ENCODE measurements at places on chromosomes 7 and 10.
A peak's percentile ranks its signal among the peaks of the same experiment; 100 is the strongest.

DNA sequence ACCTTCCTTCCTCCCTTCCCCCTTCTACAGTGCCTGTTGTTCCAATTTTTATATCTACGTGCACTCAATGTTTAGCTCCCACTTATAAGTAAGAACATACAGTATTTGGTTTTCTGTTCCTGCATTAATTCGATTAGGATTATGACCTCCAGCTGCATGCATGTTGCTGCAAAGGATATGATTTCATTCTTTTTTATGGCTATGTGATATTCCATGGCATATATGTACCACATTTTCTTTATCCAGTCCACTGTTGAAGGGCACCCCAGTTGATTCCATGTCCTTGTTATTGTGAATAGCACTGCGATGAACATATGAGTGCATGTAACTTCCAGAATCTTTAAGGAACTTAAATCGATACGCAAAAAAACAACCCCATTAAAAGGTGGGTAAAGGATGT, 39.9 kb downstream of the BET1 start:
- no peak overlapping the region for H3K27ac ChIP-seq
- H3K36me3 ChIP-seq: no peaks in the 10 kb centered on the region
- no peak overlapping the region for H3K4me3 ChIP-seq
- no peak for DNase-seq
- H3K27me3 ChIP-seq: no peaks in the 10 kb centered on the region

DNA sequence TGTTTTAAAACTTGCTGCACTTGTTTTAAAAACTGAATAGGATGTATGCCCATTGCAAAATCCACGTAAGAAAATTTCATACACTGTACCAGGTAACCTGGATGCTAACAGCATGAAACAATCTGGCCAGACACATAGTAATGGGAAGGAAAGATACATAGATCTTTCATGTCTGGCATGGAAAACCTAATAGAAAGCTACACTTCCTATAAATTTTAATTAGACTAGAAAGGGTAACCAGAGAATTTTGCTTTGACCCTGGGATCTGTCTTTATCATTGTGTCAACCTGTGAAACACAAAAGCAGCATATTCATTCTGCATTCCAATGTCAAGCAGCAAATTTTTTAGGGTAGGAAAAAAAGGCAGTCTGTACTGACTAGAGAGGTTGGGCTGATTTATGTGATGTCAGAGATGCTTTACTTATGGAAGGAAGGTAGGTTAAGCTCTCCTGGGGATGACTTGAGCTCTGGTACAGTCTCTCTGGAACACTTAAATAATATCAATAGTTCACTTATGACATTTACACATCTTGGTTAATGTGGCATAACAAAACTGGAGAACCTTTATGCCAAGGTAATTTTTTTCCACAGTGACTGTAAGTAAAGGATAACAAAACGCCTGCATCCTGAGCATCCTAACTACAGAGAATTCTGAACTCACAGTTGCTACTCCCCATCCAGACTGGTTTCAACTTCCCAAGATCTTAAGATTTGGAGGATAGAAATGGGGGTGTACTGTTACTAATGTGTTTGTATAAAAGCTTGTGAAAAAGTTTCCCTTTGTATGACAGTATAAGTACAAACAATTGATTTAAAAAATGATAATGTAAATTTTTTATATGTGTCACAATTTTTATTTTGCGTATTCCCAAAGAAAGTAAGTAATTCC, 44.7 kb downstream of the DOCK4 start:
- H3K27me3 ChIP-seq: no peaks in the 10 kb centered on the region
- H3K27ac ChIP-seq: no peak overlapping the region

- no peak overlapping the region for H3K27ac ChIP-seq
- H3K36me3 ChIP-seq: no peaks in the 10 kb centered on the region
- no peaks in the 10 kb centered on the region for H3K27me3 ChIP-seq
- no peak overlapping the region for H3K4me3 ChIP-seq
- no peak for DNase-seq
Measured at GRCh38 chr7:149109969-149110368, 16.2 kb downstream of the ZNF425 start.

DNA sequence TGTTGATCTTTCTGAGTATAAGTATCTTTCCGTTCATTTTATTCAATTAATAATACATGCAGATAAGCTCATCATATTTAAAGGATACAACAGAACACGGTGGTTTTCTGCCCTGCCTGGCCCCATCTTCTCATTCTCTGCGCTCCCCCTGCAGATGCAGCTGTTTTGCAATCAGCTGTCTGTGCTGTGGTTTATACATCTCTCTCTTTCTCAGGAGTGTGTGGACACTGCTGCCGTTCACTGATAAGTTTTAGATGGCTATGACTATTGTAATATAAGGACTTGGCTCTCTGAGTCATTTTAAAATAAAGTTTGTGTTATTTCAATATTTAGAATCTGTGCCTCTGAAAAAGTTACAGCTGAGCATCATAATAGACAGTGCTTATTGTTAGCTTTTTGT, 54.5 kb downstream of the CUL1 start:
- DNase-seq: no peak
- H3K4me1 ChIP-seq: no peaks in the 10 kb centered on the region
- H3K27ac ChIP-seq: no peak overlapping the region
- H3K4me3 ChIP-seq: no peak overlapping the region
- no peaks in the 10 kb centered on the region for H3K27me3 ChIP-seq

DNA sequence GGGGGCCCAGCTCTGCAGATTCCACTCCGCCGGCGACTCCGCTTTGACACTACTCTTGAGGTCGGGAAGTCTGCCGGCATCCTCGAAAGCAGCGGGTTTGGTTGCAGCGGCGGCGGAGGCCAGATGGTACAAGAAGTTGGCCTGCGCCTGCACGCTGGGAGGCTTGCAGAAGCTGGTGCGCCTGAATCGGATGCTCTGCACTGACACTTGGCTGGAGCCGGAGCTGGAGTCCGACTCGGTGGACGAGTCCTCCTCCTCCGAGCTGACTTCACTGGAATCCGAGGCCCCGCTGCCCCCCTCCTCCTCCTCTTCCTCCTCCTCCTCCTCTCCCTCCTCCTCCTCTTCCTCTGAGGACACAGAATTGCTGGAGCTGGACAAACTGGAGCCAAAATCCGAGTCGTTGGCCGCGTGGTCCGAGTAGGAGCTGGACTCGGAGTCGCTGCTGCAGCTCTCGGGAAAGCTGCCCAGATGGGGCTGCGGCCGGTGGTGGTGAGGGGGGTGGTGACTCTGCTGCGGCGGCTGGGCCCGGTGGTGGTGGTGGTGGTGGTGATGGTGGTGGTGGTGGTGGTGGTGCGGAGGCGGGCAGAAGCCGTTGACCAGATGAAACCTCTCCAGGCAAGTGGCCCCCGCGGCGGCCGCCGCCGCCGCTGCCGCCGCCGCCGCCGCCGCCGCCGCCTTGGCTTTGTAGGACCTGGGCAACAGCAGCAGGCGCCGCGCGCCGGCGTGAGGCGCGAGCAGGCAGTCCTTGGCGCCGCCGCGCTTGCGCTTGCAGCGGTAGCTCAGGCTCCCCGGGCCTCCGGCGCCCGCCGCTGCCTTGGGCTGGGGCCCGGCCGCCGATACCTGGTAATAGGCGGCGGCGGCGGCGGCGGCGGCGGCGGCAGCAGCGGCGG, 9.0 kb downstream of the SKIDA1 start:
- peaks cover 3% of the 10 kb centered on the region for H3K36me3 ChIP-seq
- DNase-seq: peak; percentile 65
- peak overlapping the region; percentile 61 for H3K4me3 ChIP-seq
- peaks cover 64% of the 10 kb centered on the region for H3K4me1 ChIP-seq
- H3K27me3 ChIP-seq: no peaks in the 10 kb centered on the region

- no peak overlapping the region for H3K27ac ChIP-seq
- H3K4me3 ChIP-seq: peak overlapping the region; percentile 25
- H3K4me1 ChIP-seq: no peaks in the 10 kb centered on the region
- no peaks in the 10 kb centered on the region for H3K27me3 ChIP-seq
- DNase-seq: no peak
- H3K36me3 ChIP-seq: peaks cover 17% of the 10 kb centered on the region
Measured at GRCh38 chr10:100970076-100970913, 991 bp downstream of the SEMA4G start.

- no peak for DNase-seq
- H3K36me3 ChIP-seq: peaks cover 3% of the 10 kb centered on the region
- no peak overlapping the region for H3K27ac ChIP-seq
- H3K4me1 ChIP-seq: peaks cover 5% of the 10 kb centered on the region
- H3K4me3 ChIP-seq: no peak overlapping the region
- H3K27me3 ChIP-seq: no peaks in the 10 kb centered on the region
Measured at GRCh38 chr10:80518807-80519360, 18.8 kb upstream of the SH2D4B start.

GRCh38 chr10:89534826-89535166, 598 bp downstream of the SLC16A12 start:
- H3K4me1 ChIP-seq: peaks cover 6% of the 10 kb centered on the region
- H3K4me3 ChIP-seq: no peak overlapping the region
- H3K27me3 ChIP-seq: peaks cover 35% of the 10 kb centered on the region
- no peaks in the 10 kb centered on the region for H3K36me3 ChIP-seq

DNA sequence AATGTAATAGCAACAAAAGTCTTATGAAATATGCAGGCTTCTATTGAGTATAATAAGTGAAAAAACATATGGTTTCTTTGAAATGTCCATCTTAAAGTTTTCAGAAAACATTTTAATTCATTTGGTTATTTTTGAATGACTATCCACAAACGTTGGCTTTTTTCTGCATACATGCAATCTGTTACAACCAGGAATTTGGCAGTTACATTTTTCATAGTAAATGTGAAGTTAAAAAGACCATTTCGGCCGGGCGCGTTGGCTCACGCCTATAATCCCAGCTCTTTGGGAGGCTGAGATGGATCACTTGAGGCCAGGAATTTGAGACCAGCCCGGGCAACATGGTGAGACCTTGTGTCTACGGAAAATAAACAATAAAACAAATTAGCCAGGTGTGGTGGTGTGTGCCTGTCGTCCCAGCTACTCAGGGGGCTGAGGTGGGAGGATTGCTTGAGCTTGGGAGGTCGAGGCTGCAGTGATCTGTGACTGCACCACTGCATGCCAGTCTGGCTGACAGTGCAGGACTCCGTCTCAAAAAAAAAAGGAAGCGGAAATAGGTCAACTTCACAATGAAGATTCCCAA, 73.9 kb upstream of the NMT2 start:
- H3K27me3 ChIP-seq: no peaks in the 10 kb centered on the region
- H3K4me1 ChIP-seq: no peaks in the 10 kb centered on the region
- H3K36me3 ChIP-seq: no peaks in the 10 kb centered on the region
- DNase-seq: no peak
- H3K27ac ChIP-seq: no peak overlapping the region

Data from lung (tissue), 17 donors.